ENCODE measurements at places on chromosomes 4 and X.

DNA sequence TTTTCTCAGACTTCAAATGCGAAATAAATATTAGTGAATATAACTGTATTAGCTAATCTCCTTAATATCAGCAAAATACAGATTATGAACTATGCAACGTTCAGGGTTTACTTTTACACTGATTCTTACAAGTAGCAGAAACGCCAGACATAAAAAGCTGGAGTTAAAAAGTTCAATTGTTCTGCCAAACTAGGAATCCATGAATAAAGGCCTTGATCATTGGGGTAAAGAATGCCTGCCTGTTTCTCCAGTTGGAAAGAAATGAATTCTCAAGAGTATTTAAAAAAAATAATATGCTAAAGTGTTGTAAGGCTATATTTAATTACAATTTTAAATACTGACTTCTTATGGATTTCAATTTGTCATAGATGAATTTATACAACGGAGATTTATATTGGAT lies 612.2 kb downstream of the DMD start:
- DNase-seq = no peak

GRCh38 chr4:100187781-100188180 lies 2.5 kb downstream of the DDIT4L start:
- DNase-seq = no peak

- DNase-seq = no peak
Measured at GRCh38 chrX:71604796-71605568, 13.3 kb downstream of the CXCR3 start.

GRCh38 chr4:168574581-168575295 lies 77.9 kb downstream of the PALLD start:
- DNase-seq = no peak

- no peak for DNase-seq
Measured at GRCh38 chr4:176779421-176779820, 13.3 kb downstream of the VEGFC start.

GRCh38 chrX:63661676-63662075 lies 123.3 kb downstream of the ARHGEF9 start:
- DNase-seq = no peak

- DNase-seq = no peak
Measured at GRCh38 chr4:185112104-185112503, 31.0 kb upstream of the SLC25A4 start.

DNA sequence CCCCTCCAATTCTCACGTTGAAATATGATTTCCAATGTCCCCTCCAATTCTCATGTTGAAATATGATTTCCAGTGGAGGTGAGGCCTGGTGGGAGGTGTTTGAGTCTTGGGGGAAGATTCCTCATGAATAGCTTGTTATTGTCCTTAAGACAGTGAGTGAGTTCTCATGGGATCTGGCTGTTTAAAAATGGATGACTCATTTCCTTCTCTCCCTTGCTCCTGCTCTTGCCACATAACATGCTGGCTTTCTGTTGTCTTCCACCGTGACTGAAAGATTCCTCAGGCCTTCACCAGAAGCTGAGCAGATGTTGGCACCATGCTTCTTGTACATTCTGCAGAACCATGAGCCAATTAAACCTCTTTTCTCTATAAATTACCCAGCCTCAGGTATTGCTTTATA lies 346.8 kb upstream of the TECRL start:
- DNase-seq = no peak

GRCh38 chr4:142519342-142519741 lies 326.8 kb downstream of the INPP4B start:
- DNase-seq = no peak

DNA sequence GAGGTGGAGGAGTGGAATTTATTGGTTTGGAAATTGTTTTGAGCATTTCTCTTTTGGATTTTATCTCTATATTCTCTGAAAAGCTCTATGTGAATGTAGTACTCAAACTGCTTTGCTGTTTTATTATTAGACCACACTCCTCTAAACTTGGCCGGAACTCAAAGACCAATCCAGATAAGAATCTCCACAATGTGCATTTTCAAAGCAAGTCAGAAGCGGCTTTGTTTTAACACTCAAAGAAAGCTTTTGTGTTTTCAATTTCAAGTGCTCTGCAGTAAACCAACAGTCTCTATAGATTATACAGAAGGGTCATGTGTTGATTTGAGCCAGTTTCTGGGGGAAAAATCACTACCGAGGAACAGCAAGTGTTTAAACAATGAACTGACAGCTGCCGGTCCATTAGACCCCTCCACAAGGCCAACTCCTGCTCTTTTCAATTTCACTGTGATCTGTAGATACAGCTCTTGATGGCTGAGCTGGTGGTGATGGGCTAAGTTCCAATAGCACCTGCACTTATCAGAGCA lies 79.4 kb downstream of the FTHL17 start:
- DNase-seq = no peak

- DNase-seq = peak; percentile 40
Measured at GRCh38 chr4:124111922-124112321, 600.6 kb downstream of the ANKRD50 start.
